Stimulated activated CD8-positive, alpha-beta memory T cell treated with anti-CD3 and anti-CD28 coated beads, Interleukin-4, amount 100 ng/mL, for 1 hour (primary cell): ENCODE measurements at places on chromosomes 13 and 19.

DNA sequence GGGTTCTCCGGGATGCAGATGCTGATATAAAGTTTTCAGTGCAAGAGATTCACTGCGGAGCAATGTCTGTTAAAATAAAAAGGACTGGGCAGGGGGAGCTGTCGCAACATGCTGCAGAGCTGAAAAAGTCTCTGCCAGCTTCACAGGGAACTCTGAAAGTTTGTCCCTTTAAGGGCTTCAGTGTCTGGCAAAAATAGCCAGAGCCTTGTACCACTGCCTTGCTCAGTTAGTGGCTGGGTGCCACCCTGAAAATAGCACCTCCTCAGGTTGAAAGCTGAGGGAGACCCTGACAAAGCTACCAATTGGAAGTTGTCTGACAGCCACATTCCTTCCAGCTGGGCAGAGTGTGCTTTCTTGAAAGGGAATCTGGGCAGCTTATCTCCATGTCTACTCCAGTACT lies 3.0 kb upstream of the NDFIP2 start:
- DNase-seq, result no peak

DNA sequence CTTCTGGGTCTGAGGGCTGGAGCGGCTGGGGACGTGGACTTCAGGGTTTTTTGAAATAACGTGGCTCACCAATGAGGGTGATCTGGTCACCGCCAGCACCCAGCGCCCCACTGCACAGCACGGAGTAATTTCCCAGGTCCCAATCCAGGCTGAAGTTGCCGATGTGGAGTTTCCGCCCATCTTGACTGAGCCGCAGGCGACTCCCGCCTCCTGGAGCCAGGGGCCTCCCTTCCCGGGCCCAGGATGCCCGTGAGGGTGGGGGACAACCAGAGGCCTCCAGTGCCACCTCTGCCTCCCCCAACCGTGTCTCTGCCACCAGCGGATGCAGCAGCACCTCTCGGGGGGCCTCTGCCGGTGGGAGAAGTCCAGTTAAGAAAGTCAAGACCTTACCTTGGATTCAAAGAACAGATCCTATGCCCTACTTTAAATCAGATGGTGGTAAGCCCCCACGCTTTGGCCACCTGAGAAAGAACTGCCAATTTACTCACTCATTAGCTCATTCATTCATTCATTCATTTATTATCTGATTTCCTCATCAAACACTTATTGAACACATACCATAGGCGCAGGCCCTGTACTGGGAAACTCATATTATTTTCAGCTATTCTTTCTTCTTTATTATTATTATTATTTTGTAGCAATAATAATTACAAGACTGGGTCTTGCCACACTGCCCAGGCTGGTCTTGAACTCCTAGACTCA lies 3.9 kb downstream of the VSIG10L start:
- no peak for DNase-seq

DNA sequence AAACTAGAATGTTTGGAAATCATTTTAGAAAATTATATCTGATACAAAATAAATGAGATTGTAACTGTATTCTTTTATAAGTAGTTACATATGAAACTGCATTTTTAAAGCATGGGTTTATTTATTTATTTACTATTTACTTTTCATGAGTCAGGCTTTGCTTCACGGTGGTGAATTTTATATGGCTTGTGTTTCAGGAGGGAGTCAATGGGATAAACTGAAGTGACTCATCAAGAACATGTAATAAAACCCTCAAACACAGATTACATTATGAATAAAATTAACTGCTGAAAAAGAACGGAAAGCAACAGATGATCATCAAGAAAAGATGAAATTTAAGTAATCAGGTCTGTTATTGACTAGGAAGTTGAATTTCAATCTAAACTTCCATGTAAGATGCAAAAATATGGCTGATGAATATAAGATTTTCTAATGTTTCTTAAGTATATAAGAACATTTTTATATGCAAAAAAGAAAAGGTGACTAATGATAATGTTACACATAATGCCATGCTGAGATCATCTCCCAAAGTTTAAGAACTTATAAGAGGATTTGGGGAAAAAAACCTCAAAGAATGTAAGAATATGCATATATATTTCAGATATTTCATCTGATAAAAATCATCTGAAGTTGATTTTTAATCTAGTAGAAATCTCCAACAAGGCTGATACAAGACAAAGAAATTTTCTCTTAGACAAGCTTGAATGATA lies 383.6 kb downstream of the SLITRK1 start:
- no peak for DNase-seq

GRCh38 chr13:110799246-110800236 lies 86.0 kb downstream of the ING1 start:
- no peak for DNase-seq

DNA sequence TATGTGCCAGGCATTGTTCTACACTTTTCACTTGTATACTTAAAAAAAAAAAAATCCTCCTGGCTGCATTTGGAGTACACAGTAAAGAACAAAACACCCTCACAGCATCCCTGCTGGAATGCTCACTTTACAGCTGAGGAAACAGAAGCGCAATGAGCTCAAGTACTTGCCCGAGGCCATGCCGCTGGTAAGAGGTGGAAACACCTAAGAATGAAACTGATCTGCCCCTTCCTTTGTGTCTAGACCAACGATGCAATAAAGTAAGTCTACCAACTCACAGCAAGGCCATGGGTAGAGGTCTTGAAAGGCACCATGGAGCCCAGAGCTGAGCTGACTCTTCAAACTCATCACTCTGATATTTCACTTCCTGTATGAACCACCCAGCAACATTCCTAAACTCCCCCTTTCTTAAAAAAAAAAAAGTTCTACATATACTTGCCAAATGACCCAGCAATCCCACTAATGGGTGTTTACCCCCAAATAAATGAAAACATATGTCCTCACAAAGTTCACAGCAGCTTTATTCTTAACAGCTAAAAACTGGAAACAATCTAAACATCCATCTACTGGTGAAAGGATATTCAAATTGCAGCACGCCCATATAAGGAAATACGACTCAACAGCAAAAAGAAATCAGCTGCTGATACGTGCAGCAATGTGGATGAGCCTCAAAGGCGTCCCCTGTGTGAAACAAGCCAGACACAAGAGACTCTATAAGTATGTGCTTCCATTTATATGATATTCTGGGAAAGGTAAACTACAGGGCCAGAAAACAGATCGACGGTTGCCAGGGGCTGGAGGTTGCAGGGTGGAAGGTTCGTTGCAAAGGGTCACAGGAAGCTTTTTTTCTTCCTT lies 236.6 kb upstream of the MAB21L1 start:
- no peak for DNase-seq

DNA sequence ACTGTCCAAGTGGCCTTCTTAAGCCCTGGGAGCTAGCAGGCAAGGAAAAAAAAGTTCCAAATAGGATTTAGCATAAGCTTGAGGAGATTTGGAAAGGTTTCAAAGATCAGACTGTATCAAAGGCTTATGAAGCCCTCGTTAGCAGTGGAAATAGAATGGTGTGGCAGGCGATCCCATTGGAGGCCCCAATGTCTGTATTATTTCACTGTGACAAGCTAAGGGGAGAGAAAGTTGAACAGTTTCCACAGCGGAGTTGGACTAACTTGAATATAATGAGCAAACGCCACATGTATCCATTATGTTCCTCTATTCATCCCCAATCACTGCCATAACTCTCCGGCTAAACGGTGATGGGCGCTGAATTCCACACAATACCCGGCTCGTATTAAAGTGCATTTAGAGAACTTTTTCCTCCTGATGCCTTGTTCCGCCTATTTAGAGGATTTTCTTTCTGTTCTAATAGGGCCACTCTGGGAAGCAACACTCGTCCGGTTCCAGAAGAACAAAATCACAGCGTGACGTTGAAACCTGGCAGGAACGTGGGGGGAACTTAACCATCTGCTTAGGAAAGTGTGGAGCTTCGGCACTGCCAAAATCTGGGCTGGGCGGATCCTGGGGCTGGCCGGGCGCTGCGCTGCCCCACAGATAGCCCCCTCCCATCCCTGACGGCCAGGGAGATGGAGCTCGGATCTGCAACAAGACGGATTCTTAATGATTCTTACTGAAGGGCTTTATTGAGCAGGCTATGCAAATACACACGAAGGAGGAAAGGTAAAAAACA lies 1.0 kb upstream of the PCDH8 start:
- DNase-seq, result no peak

DNA sequence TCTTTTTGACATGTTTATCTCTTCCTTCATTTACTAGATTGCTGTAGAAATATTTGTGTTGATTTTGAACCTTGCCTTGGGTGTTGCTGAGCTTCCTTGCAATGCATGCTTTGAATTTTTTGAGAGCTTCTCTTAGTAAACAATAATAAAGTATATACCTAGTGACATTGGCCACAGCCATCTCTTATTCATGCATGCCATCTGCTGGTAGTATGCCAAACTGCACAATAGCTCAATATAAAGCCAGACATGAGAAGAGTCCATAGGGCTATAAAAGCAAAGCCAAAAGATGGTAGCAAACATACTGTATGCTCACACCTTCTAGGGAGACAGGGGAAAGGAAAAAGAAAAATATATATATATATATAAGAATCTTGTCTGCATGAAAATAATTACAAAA lies 18.9 kb upstream of the ZSCAN5A start:
- no peak for DNase-seq

DNA sequence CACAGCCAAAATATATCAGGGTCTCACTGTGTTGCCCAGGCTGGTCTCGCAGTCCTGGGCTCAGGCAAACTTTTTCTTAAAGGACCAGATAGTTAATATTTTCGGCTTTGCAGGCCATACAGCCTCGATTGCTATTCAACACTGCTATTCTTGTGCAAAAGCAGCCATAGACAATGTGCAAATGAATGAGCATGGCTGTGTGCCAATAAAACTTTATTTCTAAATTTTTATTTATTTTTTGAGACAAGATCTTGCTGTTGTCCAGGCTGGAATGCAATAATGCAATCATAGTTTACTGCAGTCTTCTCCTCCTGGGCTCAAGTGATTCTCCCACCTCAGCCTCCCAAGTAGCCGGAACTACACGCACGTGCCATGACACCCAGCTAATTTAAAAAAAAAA lies 8.2 kb upstream of the PGLS start:
- no peak for DNase-seq

GRCh38 chr13:101465877-101466276 lies 13.4 kb downstream of the ITGBL1 start:
- no peak for DNase-seq

GRCh38 chr13:53151336-53152056 lies 122.9 kb downstream of the OLFM4 start:
- no peak for DNase-seq

DNA sequence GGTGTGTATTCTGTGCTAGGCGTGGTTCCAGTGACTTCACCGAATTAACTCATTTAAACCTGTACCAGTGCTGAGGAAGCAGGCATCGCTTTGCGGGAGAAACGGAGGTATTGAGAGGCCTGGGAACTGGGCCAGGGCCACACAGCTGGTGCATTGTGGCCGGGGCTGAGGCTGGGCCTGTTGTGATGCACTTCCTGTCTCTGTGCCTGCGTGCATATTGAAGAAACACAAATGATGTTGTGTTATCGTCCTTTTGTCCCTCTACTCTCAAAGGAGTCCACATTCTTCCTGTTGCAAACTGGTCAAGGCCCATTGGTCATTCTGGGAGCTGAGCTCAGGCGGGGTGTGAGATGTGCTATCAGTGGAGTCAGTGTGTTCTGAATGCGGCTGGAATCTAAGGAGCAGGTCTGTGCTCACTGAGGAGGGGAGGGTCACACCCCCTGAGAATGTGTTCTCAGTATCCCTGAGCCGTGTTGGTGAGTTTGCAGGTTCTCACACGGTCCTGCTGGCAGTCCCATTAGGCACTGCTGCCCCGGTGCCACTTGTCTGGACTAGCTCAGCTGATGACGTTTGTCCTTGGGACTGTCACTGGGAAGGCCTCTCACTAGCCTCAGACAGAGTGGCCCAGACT lies 62.1 kb downstream of the ARHGEF7 start:
- no peak for DNase-seq

DNA sequence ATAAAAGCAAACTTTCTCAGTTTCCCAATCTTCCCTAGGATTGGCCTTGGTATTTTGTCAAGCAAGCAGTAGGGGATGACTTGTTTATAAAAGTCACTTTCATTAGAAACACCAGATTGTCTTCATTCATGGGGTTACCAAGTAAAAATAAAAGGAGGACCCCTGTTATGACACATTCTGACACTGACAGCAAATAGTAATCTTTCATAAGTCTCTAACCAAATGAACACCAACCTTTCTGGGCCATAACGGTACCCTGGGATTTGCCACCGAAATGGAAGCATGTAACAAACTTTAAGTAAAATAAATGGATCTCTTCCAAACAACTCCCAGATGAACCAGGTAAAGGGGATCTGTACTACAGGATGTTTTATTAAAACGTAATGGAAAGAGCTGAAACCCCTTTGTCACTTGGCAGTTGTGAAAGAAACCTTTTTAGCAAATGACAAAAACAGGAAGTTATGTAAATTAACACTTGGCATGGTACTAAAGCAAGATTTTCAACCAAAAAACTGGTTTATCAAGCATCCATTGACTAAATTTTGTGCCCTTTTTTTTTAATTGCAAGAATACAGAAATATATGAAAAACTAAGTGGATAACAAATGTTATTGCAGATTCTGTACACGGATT lies 335.6 kb downstream of the RBM26 start:
- no peak for DNase-seq

GRCh38 chr13:102399791-102400674 lies 1.8 kb downstream of the FGF14 start:
- no peak for DNase-seq

DNA sequence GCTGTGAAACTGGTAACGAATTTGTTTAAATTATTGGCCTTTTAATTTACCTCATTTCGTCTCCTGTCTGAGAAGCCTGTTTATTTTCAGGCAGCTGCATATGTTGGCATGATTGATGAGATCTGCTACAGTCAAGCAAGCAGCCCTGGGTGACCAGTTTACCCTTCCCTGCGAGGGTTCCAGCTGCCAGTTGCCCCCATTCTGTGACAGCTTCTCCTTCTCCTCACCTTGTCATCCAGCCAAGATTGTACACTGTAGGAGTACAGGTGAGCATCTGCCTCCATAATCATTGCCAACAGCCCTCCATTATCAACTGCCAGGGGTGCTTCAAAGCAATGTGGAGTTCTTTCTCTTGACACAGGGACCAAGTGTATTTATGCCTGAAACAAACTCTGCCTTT lies 1979.9 kb upstream of the PRR20A start:
- no peak for DNase-seq

- DNase-seq, result no peak
These were observed 55.5 kb downstream of the MLLT1 start for GRCh38 chr19:6224308-6224675.

- DNase-seq, result no peak
These were observed 516.2 kb downstream of the MYO16 start for GRCh38 chr13:109145631-109146030.

GRCh38 chr19:4443966-4444764 lies 13.4 kb downstream of the UBXN6 start:
- no peak for DNase-seq

GRCh38 chr19:8334458-8335342 lies 8.4 kb downstream of the KANK3 start:
- no peak for DNase-seq
